PC-9 (cell line): ENCODE measurements at places on chromosomes 5 and 9. TPM values are rescaled to one million over a fixed set of nuclear protein-coding genes. Genes with fewer than 3 reads are reported as not detected.

KCNIP1 gene
- not detected in 2 replicates for total RNA-seq

FIBCD1 gene
- total RNA-seq: 2.7 and 4.1 TPM in 2 replicates

WNT8A gene
- 0.35 TPM in 1 of 2 replicates, not detected in the other for total RNA-seq

PCAT7 gene
- total RNA-seq: 3.8 and 3.9 TPM in 2 replicates

SPATA31A5 gene
- total RNA-seq: not detected in 2 replicates

FAM200C gene
- 8.6 and 10.5 TPM in 2 replicates for total RNA-seq

FST gene
- total RNA-seq: 0.63 and 0.65 TPM in 2 replicates

PTPRD gene
- total RNA-seq: not detected in 2 replicates

DNA sequence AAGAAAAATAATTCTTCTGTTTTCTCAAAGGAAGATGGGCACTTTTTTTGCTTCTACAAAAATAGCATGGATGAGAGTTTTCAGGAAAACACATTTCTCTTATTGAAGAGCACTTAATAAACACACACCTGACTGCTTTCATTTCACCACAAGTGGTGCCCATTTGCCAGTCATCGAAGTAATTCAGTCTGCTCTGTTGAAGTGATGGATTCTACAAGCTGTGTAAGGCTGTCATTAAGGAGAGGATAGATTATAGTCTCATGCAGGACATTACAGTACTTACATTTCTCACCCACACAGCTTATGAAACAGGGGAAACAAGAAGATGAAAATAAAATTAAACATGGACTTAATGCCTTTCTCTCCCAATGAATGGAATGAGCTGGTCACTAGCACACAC lies 165.2 kb downstream of the NR2F1-AS1 start:
- DNase-seq: no peak

- DNase-seq: no peak
These were observed 169.0 kb downstream of the DAB2IP start for GRCh38 chr9:121820286-121821005.

DNA sequence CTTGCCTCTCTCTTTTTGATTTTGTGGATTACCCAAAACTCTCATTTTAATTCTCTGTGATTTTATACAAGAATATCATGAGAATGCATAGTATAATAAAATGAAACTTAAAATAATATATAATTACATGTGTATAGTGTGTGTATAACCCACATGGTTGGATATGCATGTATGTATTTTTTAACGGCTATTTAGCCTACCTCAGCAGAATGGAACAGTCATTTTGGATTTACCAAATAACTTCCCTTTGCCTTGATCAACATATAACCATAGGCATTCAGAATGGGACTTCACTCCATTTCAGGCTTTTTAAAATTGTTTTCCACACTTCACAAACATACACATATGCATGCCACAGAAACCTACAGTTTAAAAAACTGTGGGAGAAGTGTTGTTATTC lies 161.2 kb downstream of the SLF1 start:
- DNase-seq: no peak

DNA sequence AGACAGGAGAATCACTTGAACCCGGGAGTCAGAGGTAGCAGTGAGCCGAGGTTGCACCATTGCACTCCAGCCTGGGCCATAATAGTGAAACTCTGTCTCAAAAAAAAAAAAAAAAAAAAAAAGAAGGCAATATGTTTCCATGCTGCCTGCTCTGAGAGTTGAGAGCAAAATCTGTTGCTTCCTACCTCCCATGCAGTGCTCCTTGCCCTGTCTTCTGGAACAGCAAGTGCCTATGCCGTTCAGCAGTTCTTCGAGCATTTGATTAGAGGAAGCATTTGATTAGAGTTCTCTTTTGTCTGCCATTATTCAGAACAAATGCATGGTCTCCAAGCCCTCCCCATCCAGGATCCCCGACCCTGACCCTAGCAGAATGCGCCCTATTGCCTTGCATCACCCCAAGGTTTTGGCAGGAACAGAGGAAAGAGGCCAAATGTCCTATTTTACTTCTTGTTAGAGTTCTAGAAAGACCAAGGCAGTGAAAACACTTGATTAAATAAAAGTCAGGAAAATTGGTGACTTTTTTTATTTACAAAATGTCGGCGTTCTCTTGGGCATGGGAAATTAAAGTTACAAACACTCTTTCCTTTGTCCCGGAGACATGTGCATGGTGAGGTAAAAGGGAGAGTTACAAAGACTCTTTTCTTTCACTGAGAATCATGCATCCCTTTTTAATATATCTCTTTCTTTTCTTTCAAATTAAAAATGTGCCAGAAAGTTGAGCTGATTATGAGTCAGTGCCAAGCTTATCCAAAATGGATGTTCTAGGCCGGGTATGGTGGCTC lies 27.8 kb upstream of the FSD1L start:
- DNase-seq: no peak

DNA sequence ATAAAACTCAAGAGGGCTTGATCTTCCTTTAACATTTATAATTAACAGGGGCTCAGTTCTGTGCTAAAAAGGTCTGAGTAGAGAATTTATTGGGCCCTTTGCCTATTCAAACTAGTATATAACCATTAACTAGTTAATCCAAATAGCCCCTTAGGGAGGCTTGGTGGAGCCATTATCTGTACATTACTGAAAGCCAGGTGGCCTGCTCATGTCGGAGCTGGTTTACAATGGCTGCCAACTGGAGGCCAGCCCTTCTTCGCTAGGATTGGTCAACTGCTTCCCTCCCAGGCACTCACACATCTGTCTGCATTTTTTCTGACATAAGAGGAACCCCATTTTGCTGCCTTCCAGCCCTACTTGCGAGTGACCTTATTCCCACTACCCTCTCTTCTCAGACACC lies 30.4 kb upstream of the NDFIP1 start:
- DNase-seq: no peak

- no peak for DNase-seq
These were observed 56.0 kb downstream of the NIPAL4 start for GRCh38 chr5:157516006-157516405.

GRCh38 chr9:86485359-86485758 lies 131.1 kb upstream of the TUT7 start:
- DNase-seq: no peak

- DNase-seq: no peak
These were observed 53.7 kb upstream of the GDNF start for GRCh38 chr5:37893434-37894134.

DNA sequence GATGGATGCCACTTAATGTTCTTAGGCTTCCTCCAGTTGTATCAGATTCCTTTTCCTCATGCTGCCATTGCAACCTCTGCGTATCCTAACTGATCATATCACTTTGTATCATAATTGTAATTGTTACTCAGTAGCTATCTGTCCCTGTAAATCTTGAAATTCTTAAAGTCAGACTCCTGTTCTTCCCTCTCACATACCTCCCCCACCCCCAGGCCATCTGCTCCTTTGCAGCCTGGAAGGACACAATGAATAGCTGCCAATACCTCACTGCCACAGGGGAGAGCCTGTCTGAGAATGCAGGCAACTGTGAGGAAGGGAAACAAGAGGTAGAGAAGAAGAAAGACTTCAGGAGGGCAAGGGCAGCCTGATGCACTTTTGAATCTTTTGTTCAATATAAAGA lies 228.5 kb downstream of the ENC1 start:
- no peak for DNase-seq

DNA sequence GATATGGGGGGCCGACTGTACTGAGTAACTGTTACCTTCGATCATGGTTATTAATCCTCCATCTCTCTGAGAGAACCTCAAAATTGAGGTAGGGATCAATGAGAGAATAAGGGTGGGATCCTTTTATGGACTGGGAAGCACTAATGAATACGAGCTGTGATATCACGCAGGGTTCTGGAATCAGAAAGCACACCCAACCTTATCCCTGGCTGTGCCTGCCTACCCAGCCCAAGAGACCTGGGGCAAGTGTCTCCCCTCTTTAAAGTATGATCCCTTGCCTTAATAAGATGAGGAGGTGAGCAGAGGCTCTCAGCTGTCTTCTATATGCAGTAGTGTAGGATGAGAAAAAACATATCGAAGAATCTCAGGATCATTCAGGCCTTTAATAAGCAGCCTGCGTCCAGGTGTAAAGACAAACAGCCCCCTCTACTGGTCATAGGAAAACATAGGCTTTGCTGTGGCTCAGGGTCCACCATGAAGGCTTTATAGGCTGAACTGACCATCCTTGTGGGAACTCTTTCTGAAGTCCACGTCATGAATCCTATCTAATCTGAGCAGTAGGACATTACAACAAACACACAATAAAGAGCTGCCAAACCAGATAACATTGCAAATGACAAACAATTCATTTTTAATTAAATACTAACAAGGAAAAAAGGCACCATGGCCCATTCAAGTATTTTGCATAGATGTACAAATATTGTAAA lies 16.8 kb downstream of the NIPAL4 start:
- peak; percentile 50 for DNase-seq

DNA sequence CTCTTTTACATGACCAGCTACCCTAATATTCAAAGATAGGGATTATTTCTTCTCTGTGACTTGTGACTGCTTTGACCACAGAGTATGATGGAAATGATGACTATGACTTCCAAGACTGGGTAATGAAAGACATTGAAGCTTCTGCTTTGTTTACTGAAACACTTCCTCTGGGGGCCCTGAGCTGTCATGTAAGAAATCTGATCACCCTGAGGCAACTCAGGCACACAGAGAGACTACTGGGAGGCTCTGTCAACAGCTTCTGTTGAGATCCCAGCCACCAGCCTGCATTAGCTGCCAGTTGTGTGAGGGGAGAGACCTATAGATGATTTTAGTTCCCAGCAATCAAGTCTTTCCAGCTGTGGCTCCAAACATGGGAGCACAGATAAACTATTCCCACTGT lies 76.5 kb downstream of the KCTD16 start:
- DNase-seq: no peak

GRCh38 chr5:39224196-39224761 lies 4.9 kb upstream of the FYB1 start:
- DNase-seq: peak; percentile 70

DNA sequence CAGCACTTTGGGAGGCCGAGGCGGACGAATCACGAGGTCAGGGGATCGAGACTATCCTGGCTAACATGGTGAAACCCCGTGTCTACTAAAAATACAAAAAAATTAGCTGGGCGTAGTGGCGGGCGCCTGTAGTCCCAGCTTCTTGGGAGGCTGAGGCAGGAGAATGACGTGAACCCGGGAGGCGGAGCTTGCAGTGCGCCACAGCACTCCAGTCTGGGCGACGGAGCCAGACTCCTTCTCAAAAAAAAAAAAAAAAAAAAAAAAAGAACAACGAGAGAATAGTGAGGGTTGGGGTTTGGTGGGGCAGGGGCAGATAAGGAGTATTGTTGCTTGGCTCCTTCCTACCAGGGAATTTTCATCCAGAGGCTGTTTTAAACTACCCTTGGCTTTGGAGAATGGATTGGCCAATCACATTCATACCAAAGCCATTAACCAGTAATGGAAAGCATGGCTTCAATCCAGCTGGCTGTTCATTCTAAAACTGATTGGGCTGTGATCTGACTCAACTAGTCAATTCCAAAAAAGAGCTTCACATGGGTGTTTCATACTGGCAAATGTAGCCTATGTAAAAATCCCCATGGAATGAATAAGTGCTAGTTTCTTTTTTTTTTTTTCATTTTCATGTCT lies 64.4 kb downstream of the PLCXD3 start:
- DNase-seq: no peak

GRCh38 chr5:10626473-10627013 lies 62.7 kb downstream of the ANKRD33B start:
- no peak for DNase-seq

DNA sequence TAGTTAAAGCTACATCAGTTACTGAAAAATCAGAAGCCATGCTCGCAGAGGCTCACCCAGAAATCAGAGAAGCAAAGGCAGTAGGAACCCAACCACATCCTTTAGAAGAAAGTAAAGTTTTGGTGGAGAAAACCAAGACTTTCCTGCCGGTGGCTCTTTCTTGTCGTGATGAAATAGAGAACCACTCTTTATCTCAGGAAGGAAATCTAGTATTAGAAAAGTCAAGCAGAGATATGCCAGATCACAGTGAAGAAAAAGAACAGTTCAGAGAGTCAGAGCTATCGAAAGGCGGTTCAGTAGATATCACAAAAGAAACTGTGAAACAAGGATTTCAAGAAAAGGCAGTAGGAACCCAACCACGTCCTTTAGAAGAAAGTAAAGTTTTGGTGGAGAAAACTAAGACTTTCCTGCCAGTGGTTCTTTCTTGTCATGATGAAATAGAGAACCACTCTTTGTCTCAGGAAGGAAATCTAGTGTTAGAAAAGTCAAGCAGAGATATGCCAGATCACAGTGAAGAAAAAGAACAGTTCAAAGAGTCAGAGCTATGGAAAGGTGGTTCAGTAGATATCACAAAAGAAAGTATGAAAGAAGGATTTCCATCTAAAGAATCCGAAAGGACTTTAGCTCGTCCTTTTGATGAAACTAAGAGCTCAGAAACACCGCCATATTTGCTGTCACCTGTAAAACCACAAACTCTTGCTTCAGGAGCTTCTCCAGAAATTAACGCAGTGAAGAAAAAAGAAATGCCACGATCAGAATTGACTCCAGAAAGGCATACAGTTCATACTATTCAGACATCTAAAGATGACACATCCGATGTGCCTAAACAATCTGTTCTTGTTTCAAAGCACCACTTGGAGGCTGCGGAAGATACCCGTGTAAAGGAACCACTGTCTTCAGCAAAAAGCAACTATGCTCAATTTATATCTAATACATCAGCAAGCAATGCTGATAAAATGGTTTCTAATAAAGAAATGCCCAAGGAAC lies 47.2 kb downstream of the CMYA5 start:
- no peak for DNase-seq

- DNase-seq: peak; percentile 64
These were observed 53.1 kb upstream of the EDIL3 start for GRCh38 chr5:84437673-84438315.

- DNase-seq: no peak
These were observed 79.5 kb upstream of the DMRT1 start for GRCh38 chr9:761793-762560.

DNA sequence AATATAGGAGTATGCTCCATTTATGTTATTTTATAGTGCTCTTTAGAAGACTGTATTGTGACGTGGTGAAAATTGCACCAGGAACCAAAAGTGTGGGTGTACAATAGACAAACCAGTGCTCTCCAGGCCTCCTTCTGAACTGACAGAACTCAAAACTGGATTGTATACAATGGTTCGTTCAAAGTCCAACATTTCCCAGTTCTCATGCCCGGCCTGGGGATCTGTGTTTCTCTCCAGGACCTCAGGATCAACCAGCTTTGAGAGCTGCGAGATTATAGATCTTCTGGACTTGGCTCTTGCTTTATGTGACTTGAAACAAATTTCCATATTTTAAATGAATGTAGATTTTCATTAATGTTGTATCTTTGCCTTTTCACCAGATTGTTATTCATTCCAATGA lies 60.8 kb upstream of the CER1 start:
- no peak for DNase-seq

DNA sequence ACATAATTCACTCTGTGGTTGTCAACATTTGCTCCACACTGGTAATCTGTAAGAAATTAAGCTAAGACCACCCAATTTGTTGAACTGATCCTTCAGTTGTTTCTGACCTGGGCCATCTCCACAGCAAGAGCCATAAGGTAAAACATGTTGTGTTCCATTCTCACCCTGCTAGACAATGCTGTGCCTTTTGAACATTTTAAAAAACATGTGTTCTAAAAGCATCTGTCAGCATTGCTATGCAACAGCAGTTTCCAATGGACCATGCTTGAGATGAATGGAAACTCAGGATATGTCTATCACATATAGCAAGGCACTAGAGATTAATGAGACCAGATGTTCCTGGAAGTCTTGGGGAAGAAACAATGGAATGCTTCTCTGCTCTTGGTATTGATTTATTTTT lies 455.1 kb upstream of the RGMB start:
- no peak for DNase-seq
